Naive thymus-derived CD4-positive, alpha-beta T cell (primary cell): ENCODE measurements at places on chromosomes 3 and 15.

DNA sequence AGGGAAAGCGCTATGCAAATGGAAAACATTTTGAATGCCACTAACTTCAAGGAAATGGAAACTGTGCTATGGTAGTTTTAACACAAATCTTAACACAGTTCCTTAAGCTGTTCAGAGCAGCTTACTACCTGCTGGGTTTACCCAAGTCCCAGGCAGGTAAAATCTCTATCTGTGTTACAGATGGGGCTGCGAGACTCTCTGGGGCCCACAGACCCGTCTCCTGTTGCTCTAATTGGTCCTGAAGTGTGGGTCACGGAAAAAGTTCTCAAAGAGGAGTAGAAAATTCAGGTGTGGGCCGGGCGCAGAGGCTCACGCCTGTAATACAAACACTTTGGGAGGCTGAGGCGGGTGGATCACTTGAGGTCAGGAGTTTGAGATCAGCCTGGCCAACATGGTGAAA, 16.9 kb upstream of the ZFYVE19 start:
- DNase-seq, result no peak

DNA sequence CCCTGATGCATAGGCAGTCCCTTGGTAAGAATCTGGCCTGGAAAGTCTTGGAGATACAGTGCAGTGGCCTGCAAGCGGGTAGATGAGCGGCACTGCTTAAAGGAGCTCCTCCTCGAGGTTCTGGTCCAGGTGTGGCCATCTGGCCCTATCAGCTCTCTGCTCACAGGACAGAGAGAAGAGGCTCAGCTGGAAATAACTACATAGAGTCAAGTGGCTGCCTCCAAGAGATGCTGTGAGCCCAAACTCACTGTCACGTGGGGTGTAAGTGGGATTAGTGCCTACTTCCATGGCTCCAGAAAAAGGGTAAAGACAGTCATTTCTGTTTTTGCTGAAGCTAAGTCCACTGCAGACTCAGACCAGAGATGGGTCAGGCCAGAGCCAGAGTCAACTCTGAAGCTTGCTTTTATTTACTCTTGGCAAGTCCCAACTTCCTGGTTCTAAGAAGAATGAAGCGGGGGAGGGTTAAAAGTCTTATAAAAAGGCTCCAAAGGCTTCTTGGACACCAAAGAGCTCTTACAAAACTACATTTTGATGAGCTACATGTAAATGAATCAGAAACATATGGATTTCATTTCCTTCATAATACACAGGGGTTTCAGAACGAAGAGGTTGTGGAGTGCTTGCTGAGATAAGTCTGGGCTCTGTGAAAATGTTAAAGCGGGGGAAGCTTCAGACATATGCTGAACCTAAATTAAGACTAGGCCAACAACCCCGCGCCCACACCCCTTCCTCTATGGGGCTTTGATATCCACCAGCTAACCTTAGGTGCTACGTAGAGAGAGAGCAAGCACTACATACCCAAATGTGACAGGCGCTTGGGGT, 77.1 kb downstream of the PDZRN3 start:
- no peak for DNase-seq

- no peak for DNase-seq
Measured at GRCh38 chr3:123123716-123124616, 57.1 kb downstream of the PDIA5 start.

DNA sequence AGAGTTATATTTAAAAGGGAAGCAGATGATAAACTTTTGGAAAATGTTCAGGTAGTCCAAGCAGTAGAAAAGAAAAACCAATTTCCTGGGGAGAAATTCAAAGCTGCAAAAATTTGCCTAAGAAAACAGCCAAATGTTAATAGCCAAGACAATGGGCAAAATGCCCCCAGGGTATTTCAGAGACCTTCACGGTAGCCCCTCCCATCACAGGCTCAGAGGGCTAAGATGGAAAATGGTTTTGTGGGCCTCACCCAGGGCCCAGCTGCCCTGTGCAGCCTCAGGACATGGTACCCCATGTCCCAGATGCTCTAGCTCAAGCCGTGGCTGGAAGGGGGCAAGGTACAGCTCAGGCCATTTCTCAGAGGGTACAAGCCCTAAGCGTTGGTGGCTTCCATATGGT, 391.0 kb downstream of the ZIC4 start:
- no peak for DNase-seq

GRCh38 chr3:158801201-158801600, 653 bp upstream of the MFSD1 start:
- DNase-seq, result no peak
